ENCODE measurements at places on chromosomes 2 and 18.

DNA sequence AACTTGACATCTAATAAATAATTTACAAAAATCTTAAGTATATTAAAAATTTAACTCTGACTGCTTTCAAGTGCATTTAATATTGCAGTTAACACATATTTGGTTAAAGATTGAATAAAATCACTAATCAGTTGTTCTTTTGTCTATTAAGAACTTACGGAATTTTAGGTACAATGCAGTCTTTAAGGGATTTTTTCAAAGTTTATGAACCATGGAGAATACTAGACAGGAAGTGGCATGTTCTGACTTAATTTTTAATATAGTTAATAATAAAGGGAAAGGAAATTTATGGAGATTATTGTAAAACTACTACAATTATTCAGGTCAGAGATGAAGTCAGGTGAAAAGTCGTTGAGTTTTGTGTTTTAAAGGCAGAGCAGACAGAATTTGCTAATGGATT lies 240.9 kb downstream of the CALCRL start:
- no peak for DNase-seq

GRCh38 chr2:232382331-232383225 lies 4.0 kb downstream of the ALPP start:
- no peak for DNase-seq

- no peak for DNase-seq
Observed at GRCh38 chr2:85236084-85236483, 91.7 kb downstream of the TGOLN2 start.

DNA sequence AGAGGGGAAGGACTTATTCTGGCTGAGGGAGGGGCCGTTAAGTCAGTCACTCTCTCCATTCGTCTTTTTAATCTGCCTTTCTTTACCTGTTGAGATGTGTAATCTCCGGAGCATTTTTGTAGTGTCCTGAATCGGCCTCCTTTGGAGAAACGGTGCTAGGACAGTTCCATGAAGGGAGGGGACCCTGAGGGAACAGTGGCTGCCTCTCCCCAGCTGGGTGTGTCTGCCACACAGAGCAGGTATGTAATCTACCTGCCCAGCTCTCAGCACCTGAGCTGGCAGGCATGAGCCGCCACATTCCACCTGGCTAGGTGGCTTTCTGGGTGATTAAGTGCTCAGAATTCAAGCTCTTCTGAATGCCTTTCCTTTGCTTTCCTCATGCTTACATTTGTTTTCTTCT lies 131.2 kb downstream of the WDSUB1 start:
- DNase-seq: no peak

DNA sequence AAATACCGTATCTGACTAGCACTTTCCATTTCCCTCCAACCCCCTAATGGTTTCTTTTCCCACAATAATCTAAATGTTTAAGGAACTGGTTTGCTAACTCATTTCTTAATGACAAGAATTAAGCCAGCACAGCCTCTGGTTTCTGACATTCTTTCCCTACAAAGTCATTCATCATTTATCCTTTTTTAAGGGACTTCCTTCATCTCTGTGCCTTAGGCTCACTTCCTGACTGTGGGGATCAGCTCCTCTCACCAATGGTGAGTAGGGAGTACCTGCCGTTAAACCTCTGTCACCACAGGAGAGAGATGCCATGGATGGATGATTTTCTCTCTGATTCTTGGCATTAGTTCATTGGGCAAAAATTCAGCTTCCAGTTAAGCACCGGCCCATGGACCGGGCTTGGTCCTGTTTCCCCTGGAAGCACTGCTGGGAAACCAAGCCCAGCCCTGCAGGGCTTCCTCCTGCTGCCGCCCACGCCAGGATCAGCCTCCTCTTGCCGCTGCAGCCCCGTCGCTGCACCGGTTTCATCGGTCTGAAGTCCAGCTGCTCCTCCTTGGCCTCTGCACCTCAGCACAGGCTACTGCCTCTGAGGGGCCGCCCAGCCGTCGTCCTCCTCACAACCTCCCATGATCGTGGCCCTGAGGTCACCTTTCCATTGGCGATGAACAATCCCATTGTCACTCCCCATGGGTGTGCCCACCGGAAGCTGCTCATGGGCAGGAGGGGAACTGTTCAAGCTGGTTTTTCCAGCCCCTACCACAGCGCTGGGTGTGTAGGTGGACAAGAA lies 64.0 kb upstream of the ZNF516 start:
- no peak for DNase-seq

- peak; percentile 9 for DNase-seq
Observed at GRCh38 chr2:201414099-201415023, 36.9 kb downstream of the TRAK2 start.

DNA sequence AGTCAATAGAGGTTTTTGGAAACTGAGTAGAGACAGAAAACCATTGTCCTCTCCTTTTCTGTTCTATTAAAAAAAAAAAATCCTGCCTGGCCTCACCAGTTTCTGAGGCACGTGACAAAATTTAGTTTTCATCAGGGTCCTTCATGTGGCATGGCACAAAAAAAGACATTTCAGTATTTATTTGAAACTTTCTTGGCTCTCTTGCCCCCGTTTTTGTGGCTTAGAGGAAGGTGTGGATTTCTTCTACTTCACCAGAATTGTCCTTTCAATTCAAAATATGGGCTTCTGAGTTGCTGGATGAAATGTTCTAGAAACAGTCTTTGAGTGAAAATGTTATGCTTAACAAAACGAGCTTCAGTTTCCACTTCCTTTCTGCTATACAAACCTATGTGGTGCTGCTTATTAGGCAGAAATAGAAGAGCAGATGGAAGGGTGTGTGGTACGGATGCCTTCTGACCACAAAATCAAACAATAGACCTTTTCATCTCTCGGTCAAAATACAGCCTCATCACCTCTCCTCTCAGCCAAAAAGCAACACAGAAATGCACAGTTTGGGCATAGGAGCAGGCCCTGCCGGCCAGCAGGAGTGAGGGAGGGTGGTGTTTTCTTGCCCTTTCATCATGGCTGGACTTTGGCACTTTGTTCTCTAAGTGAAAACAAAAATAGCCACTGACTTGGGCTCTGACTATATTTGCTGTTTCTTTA lies 89.2 kb downstream of the SH3RF3 start:
- DNase-seq: no peak

DNA sequence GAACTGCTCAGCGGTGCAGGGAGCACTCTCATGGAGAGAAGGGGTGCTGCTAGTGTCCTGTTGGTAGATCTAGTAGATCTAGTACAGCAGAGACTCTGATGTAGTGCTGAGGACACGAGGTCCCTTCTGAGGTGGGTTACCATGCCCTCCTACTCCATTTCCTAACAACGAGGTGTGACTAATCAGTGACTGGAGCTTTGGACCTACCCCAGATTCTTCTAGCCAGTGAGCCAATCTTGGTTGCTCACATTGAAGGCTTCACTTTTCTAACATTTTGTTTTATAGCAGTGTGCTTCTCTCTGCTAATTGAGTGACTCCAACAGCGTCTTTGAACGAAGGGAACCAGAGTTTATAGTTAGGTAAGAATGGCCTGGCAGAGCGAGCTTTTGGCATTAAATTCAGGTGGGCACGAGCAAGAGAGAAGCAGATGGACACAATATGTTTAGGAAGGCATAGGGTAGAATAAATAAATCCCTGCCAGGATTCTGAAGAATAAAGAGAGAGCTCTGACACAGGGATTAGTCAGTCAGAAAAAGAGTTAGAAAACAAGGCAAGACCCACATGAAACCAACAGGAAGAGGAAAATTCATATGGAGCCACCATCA lies 306.0 kb upstream of the RAB12 start:
- no peak for DNase-seq

DNA sequence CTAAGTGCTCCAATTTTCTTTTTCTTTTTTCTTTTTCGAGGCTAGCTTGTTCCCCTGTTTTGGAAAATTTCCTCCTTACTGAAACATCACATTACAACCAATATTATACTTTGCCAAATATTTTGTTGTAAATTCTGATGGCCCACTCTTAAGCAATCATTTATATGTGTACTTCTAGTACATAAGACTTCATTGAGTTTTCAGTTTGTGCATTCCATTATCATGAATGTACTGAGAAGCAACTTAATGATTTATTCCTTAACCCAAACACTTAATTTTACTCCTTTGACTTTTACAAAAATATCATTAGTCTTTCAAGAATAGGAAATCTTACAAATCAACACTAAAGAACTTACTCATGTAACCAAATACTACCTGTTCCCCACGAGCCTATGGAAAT lies 242.4 kb downstream of the ARHGAP15 start:
- no peak for DNase-seq

- no peak for DNase-seq
Observed at GRCh38 chr2:233530381-233530780, 36.2 kb downstream of the USP40 start.

- DNase-seq: no peak
Observed at GRCh38 chr2:153393518-153393917, 85.0 kb downstream of the RPRM start.

- peak; percentile 62 for DNase-seq
Observed at GRCh38 chr2:197498937-197499593, 575 bp downstream of the HSPD1 start.

DNA sequence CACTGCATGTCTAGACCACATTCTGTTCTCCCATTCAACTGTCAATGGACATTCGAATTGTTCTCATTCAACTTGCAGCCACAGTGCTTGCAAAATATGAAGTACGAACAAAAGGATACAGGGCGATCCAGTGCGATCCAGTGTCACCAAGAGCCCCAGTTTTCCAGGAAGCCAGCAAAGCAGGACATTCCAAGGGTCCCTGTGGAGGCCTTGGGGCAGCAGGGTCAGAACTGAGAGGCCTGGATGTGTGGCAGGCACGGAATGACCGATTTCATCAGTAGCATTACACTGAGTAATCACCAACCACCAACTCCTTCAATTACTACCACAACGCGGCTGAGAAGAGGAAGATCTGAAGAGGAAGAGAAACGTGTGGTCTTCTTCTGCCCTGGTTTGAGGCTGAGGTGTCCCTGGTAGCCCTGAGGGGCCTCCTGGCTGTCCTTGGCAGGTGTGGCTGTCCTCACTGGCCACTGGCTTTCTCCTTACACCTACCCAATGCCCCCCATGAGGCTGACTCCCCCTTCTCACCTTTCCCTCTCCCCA lies 172.7 kb upstream of the FHL2 start:
- DNase-seq: no peak

DNA sequence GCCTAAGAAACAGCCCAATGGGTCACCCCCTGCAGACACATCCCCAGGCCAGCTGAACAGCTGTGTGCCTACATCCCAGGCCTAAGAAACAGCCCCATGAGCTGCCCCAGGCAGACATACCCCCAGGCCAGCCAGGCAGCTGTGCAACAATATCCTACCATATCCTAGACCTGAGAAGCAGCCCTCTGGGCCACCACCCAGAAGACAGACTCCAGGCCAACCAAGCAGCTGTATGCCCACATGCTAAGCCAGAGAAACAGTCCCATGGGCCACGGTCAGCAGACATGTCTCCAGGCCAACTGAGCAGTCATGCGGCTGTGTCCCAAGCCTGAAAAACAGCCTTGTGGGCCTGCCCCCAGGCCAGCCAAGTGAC lies 205.5 kb downstream of the ATAD2B start:
- no peak for DNase-seq

- DNase-seq: no peak
Observed at GRCh38 chr2:9199716-9200632, 6.6 kb upstream of the ASAP2 start.

DNA sequence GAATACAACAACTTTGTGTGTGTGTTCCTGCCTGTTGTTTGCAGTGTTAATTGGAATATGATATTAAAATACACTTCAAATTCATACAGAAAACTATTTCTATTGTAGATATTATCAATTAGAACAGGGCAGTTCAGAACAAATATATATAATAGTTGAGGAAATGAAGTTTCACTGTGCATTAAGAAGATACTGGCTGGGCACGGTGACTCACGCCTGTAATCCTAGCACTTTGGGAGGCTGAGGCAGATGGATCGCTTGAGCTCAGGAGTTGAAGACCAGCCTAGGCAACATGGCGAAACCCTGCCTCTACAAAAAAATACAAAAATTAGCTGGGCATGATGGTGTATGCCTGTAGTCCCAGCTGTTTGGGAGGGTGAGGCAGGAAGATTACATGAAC lies 79.3 kb downstream of the ASAP2 start:
- DNase-seq: no peak

- no peak for DNase-seq
Observed at GRCh38 chr2:40032650-40033319, 253.7 kb upstream of the THUMPD2 start.

DNA sequence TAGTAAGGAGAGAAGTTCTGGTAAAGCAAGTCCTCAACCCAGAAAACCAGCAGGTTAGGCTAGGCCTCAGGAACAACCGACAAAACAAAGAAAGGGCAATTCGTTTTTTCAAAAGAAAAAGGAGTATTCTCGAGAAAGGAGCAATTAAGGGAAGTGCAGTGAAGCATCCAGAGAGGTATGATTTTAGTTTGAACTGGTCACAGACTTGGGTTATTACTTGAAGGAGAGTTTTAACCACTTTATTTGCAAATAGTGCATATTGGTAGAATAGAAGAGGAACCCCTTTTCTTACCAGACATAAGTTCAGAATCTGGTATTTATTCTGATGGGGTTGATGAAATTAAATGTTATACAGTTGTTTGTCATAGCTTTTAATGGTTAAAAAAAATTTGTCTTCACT lies 110.0 kb upstream of the GCFC2 start:
- no peak for DNase-seq

- DNase-seq: no peak
Observed at GRCh38 chr2:238636269-238637073, 209.7 kb downstream of the ASB1 start.

DNA sequence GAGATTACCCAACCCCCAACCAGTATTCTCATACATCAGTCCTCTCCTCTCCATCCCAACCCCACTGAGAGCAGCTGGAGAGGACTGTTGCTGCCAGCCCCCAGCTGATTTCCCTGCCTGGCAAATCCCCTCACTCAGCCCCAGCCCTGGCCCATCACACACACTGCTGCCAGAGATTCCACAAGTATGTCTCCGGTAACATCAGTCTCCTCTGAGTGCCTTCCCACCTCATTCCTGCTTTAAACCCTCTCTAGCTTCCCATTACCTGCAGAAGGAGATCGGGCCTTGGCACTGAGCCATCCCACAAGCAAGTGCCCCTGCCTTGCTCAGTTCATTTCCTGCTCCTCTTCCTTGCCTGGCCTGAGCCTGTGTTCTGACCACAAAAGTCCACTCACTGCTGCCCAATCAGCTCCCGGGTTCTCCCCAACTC lies 50.6 kb upstream of the ZFP36L2 start:
- DNase-seq: no peak

GRCh38 chr2:95266781-95267430 lies 7.3 kb upstream of the PROM2 start:
- no peak for DNase-seq

- no peak for DNase-seq
Observed at GRCh38 chr2:153871231-153872221, at the start of gene GALNT13. TSS of gene GALNT13 (plus strand) at chr2:153871922.

GRCh38 chr2:46873604-46874068 lies 42.0 kb downstream of the MCFD2 start:
- DNase-seq: no peak

GRCh38 chr18:64752707-64753106 lies 603.8 kb upstream of the LINC00305 start:
- no peak for DNase-seq

- no peak for DNase-seq
Observed at GRCh38 chr2:101480764-101481163, 5.9 kb upstream of the RFX8 start.

DNA sequence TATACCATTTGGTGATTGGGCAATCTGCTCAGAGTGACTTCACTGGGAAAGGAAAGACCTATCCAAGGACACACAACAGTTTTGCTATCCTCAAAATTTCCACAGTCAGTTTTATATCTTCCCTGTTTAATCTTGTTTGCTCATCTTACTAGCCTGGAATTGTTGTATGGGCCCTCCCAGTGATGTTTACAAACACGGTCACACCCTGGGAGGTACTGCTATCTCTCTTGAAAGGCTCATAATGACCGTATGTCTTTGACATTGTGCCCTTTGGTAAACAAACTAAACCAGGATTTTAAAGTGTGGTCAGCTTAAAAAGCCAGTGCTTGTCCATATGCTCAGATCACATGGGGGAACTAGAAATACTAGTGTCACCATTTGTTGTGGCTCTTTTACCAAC lies 277.0 kb downstream of the CDH2 start:
- no peak for DNase-seq
